Stimulated activated CD4-positive, alpha-beta T cell treated with anti-CD3 and anti-CD28 coated beads, Interleukin-1b, Interleukin-23, amount 100 ng/mL, for 1 hour (primary cell): ENCODE measurements at places on chromosomes 7 and 10.
A peak's percentile ranks its signal among the peaks of the same experiment; 100 is the strongest.

DNA sequence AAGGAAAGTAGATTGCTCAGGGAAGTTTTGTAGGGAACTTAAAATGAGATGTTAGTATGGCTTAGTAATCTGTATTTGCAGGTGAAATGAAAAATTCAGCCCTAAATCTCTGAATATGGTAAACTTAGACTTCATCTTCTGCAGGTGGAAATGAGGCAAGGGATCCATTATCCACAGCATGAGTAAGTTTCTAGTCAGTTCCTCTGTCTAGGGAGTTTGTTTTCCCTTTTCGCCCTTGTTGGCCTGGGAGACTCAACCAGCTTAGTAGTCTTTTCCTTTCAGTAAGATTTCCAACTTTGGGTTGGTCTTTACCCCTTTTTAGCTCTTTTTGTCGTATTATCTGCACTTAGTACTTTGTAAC is 65.6 kb downstream of the ZEB1 start:
- DNase-seq = no peak

GRCh38 chr7:108634036-108634435 is 64.4 kb downstream of the DNAJB9 start:
- DNase-seq = no peak

DNA sequence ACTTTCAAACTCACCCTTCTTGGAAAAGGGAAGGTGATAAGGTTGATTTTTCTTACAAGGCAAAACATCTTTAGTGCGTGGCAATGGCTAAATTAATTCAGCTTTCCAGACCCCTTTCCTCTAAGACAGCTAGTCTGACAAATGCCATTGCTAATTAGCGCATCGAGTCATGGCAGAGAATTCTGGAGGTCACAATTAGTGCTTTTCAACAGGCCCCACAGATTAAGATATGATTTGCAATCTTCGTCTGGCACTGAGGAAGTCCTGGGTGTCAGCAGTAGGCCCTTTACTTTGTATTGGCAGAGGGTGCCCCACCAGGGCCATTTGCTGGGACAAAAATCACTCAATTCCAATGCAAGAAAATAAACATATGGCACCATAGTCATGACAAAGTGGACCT is 189.2 kb upstream of the AGK start:
- DNase-seq = no peak

GRCh38 chr10:266974-267425 is 131.7 kb downstream of the ZMYND11 start:
- no peak for DNase-seq

DNA sequence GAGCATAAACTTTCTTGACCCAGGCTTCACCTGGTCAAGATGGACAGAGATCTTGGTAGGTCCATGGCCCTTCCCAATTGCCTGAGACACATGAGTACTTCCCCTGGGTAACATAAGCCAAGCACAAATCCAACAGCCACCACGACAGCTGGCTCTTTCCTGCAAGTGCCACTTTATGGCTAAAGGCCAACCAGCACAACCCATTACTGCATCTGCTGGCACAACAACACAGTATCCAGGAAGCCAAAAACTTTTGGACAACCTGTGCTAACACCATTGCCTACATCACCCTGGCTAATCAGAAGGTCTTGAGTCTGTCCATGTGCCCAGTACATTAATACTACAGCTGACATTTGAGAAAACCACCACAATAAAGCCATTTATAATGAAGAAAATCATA is 548.0 kb upstream of the SEMA3D start:
- no peak for DNase-seq

DNA sequence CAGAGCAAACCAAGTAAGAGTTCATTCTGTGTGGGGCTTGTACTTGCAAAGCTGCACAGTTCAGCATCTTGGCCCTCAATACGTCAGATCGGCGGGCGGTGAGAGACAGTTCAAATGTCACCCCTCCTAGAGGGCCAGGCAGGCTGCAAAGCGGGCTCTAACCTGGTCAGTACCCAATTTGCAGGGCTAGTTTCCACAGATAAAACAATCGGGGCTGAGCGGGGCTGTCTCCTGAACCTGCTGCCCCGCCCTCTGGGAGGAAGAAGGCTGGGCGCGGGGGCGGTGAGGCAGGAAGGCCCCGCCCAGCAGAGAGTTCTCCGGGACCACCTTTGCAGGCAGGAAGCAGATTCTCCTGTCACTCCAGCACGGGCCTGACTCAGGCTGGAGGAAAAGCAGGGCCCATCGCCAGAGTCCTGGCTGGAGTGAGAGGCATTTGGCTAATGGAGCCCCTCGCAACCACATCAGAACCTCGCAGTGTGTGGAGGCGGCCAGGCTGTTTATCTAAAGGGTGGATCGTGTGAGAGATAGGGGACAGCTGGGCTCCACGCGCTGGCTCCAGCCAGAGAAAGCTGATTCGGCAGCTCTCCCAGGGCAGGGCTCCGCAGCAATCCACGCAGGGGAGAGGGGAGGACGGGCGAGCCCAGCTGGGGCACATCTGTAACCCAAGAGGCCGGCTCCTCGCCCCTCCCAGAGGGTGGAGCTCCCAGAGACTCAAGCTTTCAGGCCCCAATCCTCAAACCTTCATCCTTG is 83.1 kb downstream of the SH3PXD2A start:
- no peak for DNase-seq

DNA sequence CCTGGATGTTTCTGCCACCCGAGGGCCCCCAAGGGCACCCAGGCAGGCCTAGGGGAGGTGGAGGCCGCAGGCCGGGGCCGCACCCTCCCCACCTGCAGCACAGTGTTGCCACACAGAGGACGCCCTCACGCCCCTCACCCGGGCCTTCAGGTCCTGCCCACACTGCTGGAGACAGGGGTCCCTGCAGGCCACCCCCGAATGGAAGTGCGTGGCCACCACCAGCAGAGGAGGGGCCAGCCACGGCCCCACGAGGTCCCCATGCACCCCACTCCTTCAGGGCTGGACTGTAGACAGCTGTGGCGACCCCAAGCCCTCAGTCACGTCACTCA is 35.4 kb downstream of the ADAP1 start:
- no peak for DNase-seq

GRCh38 chr7:139711991-139712743 is 65.6 kb downstream of the HIPK2 start:
- no peak for DNase-seq

- no peak for DNase-seq
Measured at GRCh38 chr7:84997626-84998025, 189.2 kb downstream of the SEMA3D start.

GRCh38 chr7:138666385-138666784 is 34.8 kb downstream of the SVOPL start:
- no peak for DNase-seq

GRCh38 chr7:30403477-30403876 is 75.1 kb downstream of the NOD1 start:
- DNase-seq = no peak

- DNase-seq = no peak
Measured at GRCh38 chr7:121000081-121000983, 11.8 kb downstream of the CPED1 start.

GRCh38 chr7:142811154-142811737 is 40.5 kb downstream of the PRSS2 start:
- DNase-seq = no peak

GRCh38 chr10:70546584-70546983 is 56.0 kb downstream of the PRF1 start:
- no peak for DNase-seq

- no peak for DNase-seq
Measured at GRCh38 chr7:1692515-1693418, 22.7 kb downstream of the ELFN1 start.

GRCh38 chr10:7933262-7933661 is 115.0 kb downstream of the TAF3 start:
- DNase-seq = no peak

GRCh38 chr7:50791938-50792341 is 9.2 kb upstream of the GRB10 start:
- DNase-seq = no peak

- no peak for DNase-seq
Measured at GRCh38 chr7:42137941-42138340, 99.1 kb downstream of the GLI3 start.

DNA sequence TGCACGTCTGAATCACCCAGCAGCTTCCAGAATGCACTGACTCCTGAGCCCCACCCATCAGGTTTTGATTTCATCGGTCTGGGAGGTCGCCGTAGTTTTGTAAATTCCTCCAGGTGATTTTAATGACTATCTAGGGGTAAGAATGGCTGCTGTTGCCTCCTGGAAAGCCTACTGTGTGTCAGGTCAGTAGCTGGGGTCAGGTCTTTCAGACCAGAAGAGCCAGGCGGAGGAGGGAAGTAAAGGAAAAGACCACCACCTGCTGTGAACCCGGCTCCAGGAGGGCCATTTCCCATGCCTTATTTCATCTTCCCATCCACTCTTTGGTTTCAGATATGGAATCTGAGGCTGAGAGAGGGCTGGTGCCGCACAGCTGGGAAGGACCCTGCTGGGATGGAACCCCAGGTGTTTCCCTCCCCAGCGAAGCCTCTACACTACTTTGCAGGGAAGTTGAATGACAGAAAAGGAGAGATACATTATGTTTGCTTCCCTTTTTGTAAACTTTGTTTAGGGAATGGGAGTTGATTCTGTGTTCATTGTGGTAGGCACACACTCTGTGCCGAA is 19.8 kb downstream of the ADAMTS14 start:
- no peak for DNase-seq

DNA sequence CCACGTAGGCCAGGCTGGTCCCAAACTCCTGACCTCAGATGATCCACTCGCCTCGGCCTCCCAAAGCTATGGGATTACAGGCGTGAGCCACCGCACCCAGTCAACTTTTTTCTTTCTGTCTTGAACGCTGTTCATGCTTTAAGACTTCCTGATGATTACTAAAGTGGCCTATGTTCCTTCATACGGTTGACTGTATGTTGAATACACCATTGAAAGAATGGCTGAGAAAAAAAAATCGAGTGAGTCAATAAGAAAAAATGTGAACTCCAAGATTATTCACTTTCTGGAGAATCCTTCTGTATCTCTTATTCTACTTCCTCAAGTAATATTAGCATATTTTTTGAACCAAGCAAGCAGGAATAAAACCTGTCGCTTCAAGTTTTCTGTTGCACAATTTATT is 955.0 kb downstream of the GATA3 start:
- no peak for DNase-seq

DNA sequence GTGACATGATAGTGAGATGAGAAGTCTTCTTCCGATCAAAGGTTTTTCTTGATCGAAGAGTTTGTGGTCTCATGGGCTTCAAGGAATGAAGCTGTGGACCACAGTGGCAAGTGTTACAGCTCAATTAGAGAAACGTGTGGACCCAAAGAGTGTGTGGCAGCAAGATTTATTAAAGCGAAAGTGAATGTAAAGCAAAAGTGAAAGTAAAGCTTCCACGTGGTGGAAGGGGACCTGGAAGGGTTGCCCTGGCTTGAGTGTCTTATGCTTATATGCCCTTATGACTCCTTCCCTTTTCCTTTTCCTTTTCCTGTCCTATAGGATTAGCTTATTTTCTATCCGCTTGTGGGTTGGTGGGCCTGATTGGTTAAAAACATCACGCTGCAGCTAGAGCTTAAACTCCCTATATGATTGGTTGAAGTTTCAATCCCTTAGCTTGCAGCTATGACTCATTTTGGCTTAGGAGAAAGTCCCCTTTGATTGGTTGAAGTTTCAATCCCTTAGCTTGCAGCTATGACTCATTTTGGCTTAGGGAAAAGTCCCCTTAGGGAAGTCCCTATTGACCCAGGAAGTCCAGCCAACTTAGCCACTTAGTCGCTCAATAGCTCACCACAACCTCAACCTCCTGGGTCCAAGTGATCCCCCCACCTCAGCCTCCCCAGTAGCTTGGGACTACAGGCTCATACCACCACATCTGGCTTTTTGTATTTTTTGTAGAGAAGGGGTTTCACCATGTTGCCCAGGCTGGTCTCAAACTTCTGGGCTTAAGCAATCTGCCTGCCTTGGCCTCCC is 34.7 kb downstream of the MRPS24 start:
- peak; percentile 12 for DNase-seq

- no peak for DNase-seq
Measured at GRCh38 chr10:126977216-126977615, 72.0 kb downstream of the DOCK1 start.

DNA sequence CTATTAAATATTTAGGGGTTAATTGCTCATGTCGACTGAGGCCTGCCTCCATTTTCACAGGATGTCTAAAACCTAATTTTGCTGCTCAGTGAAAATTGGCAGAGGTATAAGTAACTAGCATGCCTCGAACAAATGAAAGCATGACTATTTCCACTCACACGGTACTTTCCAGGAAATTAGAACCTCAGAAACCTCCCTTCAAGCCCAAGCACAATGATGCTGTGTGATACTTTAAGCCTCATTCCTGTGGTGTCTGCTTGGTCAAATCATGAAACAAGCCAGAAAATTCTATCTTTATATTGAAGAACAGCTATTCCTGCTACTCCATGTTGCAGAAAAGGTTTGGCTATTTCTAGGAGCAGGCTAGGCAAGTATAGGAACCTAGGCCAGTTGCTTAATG is 203.0 kb downstream of the SORCS3 start:
- DNase-seq = no peak

DNA sequence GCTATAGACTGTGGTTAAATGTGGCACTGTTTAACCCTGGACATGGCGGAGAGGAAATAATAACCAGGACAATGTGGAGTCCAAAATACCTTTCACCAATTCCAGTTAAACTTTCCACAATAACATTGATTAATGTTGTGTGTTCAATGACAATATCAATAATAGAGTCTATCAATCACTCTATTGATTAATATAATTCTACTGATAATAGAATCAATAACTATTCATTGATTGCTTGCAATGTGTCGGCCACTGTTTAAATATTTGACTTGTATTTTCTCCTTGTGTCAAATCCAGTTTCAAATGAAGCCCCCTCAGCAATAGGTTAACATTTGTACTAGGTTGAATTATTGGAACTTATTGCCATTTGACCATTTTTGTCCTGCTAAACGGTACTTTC is 187.0 kb downstream of the PTPN20 start:
- DNase-seq = no peak

- no peak for DNase-seq
Measured at GRCh38 chr10:97889461-97890265, 40.0 kb downstream of the GOLGA7B start.

GRCh38 chr7:97973206-97973658 is 16.8 kb downstream of the OCM2 start:
- no peak for DNase-seq

GRCh38 chr10:14299556-14299955 is 31.2 kb downstream of the FRMD4A start:
- no peak for DNase-seq

- no peak for DNase-seq
Measured at GRCh38 chr10:98316661-98317060, 48.7 kb upstream of the LOXL4 start.

DNA sequence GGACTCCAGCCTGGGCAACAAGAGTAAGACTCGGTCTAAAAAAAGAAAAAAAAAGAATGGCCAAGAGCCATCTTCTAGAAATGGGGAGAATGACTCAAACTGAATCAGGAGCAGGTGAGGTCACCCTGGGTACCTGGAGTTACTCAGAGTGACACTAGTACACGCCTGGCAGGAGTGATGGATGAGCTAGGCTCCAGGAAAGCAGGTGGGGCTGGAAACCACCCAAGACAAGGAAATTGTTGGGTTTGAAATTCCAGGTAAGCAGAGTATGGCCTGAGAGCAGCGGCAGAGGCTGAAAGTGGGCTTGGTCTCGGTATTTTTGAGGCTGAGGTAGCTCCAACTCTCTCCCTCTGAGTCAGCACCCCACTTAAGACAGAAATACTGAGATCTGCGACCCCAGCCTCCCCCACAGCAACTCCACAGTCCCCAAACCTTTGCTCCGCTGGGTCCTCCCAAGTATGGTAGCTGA is 18.5 kb downstream of the DDIT4 start:
- no peak for DNase-seq

GRCh38 chr10:110215286-110216170 is 8.1 kb downstream of the MXI1 start:
- DNase-seq = no peak
